NCI-H226 (cell line): ENCODE measurements at places on chromosomes 6 and 20.

GRCh38 chr20:62127799-62128198 is 5.5 kb downstream of the LSM14B start:
- DNase-seq, result no peak

GRCh38 chr20:11255860-11256259 is 582.1 kb upstream of the JAG1 start:
- no peak for DNase-seq

DNA sequence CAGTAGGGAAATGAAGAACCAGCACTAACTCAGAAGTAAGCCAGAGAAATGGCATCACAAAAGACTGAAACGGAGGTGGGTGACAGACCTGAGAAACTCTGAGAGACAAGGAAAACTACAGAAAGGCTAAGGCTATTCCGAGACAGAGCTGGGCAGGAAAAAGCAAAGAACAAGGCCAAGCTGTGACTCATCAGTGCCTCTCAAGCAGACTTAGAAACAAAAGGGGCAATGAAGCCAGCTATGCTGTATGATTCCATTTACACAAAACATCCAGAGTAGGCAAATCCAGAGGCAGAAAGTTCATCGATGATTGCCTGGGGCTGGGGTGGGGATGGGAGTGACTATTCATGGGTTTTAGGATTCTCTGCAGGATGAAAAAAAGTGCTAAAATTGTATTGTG is 50.0 kb downstream of the SLC23A2 start:
- peak; percentile 29 for DNase-seq

DNA sequence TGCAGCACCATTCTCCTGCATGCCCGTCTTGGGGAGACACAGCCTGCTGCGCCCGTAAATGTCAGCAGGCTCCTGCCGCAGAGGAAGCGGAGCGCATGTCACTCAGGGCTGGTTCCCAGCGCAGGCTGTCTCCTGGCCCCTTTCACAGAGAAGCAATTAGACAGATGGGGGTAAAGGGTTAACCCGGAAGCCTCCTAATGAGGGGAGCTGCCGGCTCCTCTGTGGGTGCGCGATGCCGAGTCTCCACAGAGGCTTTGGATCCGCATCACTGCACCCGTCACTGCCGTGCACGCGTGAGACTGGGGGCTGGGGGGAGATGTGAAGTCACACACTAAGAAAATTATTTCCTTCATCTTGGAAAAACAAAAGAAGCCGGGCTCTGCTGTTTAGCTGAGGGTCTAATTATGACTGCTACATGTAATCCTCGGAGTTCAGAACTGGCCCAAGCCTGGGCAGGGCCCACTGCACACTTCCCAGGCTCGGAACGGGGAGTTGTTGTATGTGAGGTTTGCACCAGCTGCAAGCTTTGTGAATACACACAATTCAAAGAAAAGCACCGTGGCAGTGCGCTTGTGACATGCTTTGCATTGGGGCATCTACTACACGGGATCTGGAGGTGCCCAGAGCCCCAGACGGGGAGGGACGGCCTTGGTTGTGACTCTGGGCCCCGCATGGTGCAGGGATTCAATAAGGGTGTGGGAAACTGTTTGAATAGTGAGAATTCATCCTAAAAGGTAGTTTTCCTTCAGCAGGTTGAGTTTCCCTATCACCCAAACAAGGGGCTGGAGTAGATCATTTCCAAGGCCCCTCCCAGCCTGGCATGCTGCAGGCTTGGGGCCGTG is 331.6 kb downstream of the TAF4 start:
- no peak for DNase-seq

DNA sequence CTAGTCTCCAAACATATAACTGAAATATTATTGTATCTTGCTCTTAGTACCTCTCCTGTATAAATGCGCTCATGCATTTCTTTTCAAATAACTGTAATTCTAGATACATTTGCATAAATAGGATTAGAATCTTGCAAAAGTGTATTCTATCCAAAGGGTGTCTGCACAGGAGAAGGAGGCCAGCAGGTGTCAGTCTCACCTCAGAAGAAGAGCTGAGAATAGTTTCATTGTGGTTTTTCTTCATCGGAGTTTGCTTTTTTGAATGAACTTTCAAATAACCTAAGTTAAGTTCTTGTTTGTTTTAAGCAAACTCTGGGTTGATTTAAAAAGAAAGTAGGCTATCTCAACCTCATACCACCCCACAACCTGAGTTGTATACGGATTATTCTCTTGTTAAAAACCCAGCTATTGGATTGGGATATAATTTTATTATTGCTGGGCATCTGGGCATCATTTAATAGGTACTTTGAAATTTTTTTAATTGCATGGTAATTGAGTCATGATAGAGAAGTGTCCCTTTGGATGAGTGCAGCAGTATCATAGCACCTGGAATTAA is 125.0 kb upstream of the MLIP start:
- peak; percentile 43 for DNase-seq

- DNase-seq, result peak; percentile 83
Measured at GRCh38 chr6:3841711-3842565, 7.2 kb upstream of the FAM50B start.

DNA sequence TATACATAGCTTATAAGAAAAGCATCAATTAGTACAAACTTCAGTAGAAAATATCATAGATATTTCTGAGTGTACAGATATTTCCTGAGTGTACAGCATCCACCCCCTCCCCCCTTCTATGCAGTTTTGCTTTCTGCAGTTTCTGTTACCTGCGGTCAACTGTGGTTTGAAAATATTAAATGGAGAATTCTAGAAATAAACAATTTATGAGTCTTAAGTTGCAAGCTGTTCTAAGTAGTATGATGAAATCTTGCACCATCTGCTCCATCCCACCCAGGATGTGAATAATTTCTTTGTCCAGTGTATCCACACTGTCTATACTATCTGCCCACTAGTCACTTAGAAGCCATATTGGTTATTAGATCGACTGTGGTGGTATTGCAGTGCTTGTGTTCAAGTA is 15.8 kb upstream of the GPR63 start:
- no peak for DNase-seq

DNA sequence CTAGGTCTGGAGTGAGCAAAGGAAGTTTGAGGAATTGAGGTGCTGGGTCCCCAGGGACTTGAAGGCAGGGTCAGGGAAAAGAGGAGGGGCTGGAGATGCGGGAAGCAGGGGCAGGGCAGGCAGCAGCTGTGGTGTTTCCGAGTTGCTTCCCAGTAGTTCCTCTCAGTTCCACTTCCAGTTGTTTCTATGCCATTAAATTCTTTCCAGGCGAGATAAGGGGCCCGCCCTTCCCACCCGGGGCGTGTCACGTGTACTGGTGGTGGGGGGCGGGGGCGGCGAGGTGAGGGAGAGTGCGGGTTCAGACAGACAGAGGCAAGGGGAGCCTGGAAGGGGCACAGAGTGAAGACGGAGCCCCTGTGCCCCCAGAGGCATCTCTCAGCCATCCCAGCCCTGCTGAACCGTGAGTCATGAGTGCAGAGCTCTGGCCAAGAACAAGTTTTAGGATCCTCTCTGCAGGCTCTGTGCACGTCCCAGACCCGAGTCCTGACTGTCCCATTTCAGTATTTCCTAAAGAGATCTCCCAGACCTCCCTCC is 977 bp downstream of the TNXB start:
- peak; percentile 74 for DNase-seq

DNA sequence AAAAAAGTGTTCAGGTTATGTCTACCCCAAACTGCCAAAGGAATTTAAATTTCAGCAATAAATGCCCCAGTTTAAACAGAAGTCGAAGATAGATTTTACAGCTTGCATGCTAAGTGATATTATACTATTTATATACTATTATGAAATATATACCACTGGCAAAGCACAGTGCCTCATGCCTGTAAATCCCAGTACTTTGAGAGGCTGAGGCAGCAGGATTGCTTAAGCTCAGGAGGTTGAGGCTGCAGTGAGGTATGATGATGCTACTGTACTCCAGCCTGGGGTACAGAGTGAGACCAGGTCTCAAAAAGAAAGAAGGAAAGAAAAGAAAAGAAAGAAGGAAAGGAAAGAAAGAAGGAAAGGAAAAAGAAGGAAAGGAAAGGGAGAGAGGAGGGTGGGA is 102.1 kb downstream of the MTFR2 start:
- no peak for DNase-seq

DNA sequence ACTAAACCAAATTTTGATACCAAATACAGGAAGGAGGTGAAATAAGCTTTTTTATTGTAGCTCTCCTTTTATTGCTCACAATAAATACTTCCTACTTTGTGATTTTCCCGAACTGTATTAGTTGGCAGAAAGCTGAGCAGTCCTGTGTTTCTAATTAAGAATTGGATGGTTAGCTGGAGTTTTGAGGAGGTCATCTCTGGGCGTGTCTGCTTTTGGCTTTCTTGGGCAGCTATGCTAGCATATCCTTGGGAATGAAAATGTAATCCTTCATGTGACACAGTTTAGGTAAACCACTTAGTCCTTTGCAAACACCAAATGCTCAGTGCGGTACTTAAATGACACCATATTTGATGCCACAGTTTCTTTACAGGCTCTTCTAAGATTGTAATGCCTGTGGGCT is 67.5 kb downstream of the MTHFD1L start:
- DNase-seq, result no peak

DNA sequence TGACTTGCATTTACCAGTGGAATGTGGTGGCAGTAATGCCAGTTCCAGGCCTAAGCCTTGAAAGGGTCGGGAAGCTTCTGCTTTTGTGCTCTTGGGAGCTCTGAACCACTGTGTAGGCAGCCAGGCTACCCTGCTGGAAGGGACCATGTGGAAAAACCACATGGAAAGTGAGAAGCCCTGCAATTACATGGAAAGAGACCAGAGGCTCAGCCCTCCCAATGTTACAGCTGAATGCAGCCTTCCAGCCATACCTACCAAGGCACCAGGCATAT is 14.9 kb upstream of the KCNB1 start:
- DNase-seq, result no peak

- no peak for DNase-seq
Measured at GRCh38 chr6:96116674-96117073, 100.9 kb downstream of the FUT9 start.

DNA sequence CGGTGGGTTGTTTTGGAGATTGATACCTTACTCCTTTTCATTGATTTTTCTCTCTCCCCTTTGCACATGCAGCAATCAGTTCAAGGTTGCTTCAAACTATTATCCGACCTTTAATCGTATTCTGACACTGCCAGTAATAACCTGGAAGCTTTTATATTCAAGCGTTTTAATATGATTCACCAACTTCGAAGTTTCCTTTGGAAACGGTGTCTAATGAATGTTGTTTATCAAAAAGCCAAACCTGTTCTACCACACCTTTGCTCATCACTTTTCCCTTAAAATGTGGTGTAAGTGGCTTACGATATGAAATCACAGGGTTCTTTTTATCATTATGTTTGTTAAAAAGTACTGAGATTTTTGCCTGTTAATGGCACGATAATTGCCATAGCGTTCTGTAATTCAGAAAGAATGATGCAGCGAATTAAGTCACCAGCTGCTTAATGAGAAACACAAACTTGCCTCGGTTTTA is 660 bp downstream of the STXBP5 start:
- no peak for DNase-seq

- DNase-seq, result no peak
Measured at GRCh38 chr6:44869321-44869897, 458.7 kb upstream of the RUNX2 start.

- no peak for DNase-seq
Measured at GRCh38 chr6:56463443-56463842, 179.2 kb downstream of the DST start.

DNA sequence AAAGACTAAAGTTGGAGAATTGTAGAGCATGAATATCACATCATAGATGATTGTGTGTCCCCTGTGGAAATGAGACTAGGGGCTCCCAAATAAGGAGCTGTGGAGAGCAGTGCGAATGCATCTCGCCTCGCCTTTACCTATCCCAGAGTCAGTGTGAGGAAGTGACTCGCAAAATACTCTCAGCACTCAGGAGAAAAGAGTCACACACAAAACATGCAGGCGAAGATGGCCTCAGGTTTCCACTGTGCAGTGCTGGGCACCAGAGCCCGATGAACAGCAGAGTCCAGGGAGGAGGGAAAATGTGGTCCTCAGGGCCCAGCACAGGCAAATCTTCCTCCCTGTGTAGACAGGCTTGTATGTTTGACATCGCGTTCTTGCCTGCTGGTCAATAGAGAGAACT is 126.5 kb upstream of the AFDN start:
- DNase-seq, result peak; percentile 7

- no peak for DNase-seq
Measured at GRCh38 chr6:109939654-109940053, 38.5 kb upstream of the GPR6 start.
